ENCODE measurements at places on chromosomes 3 and 15.
A peak's percentile ranks its signal among the peaks of the same experiment; 100 is the strongest.

DNA sequence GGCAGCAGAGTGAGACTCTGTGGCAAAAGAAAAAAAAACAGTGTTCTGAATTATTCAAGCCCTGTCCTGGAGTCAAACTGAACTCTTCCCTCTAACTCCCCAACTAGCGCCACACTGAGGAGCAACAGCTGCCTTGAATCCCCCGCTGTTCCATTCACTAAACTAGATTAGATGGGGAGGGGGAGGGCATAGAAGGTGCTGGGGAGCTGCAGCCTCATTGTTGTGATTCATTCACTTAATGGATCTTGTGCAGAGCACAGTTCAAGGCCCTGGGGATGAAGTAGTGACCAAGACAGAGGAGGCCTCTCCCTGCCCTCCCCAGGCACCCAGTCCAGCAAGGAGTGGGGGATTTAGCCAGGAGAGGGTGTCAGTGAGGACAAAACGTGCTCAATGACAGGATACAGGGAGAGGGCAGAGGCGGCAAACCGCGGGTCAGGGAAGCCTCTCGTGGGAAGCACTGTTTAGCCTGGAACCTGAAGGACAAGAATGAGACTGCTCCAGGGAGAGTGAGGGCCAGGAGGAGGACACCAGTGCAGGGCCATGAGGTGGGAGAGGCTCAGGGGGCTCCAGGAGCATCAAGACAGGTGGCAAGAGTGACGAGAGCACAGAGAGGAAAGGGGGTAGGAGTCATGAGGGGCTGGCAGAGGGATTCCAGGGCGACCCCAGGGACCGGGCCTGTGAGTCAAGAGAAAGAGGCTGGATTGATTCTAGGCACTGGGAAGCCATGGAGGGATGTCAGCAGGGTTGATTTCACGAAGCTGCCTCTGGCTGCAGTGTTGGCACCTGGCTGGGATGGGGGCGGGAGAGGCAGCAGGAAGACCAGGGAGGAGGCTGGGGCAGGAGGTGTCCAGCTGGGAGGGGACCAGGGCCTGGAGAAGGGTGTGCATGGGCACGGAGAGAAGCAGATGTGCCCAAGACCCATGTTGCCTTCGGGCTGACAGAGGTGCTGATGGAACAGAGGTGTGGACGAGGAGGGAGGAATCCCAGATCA is 31.4 kb downstream of the ALS2CL start:
- no peak for DNase-seq

- no peak for DNase-seq
Observed at GRCh38 chr15:51577636-51578304, 44.8 kb downstream of the DMXL2 start.

DNA sequence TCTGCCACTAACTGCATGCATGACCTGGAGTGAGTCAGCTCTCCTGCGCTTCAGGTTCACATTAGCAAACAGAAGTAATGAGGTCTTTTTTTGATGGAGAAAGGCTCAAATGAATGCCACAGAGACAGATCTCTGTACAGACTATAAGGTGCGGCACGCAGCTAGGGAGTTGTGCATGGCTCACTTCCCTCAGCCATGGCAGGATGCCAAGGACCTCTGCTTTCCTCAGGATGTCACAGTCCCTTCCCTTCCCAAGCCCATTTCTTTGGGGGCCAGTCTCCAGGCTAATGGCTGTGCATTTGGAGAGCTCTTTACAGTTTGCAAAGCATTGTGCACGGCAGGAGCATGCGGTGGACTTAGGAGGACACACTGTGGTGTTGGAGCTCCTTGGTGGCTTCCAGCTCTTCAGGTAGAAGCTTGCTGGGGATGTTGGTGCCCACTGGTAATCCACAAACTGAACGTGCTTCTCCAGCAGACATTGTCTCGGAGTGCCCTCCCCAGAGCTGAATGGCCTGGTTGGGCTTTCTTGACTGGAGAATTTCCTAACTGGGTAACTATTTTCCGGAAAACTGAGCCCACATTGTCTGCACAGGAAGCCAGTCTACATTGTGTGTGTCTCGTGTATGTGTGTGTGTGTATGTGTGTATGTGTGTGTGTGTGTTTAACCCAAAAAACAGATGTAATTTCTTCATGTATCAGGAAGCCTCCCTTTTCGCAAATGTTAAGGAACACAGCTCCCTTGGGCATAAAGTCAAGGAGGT is 172.5 kb upstream of the TLE3 start:
- no peak for DNase-seq

- DNase-seq, result no peak
Observed at GRCh38 chr3:72960812-72961518, 35.6 kb upstream of the PPP4R2 start.

DNA sequence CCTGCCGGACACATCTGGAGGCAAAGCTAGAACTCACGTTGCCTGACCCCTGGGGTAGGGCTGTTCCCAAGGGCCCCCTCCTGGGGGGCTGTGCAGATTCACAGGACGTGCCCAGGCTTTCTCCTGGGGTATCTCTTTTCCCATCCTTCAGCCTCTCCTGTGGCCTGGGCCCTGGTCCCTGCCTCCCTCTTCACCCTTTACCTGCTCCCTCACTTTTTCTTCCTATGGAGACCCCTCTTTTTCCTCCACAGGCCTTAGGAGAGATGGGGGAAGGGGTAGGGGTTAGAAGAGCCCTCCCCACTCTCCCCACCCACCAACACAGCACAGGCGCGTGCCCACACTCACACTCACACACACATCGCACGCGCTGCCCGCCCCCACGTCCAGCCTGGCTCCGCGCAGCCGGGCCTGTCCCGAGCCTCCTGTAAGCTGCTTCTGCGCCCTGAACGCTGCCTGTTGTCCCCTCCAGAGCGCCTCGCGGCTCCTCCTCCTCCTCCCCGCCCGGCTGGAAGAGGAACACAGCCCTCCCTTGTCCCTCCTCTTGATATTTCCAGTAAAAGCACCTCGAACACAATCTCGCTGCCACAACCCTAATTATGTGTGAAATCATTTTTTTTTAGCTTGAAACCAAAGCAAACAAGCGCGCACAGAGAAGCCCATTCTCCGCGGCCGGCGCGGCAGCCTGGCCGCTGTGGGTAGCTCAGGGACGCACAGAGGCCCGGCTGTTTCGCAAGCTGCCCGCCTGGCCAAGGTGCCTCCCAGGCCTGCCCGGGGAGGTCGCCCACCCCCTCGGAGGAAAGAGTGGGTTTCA is 33.9 kb upstream of the ACAN start:
- peak; percentile 12 for DNase-seq

GRCh38 chr3:110859993-110860392 is 211.6 kb upstream of the NECTIN3 start:
- DNase-seq, result no peak

- peak; percentile 52 for DNase-seq
Observed at GRCh38 chr15:40859206-40859851, 14.7 kb downstream of the RHOV start.

- no peak for DNase-seq
Observed at GRCh38 chr3:163878396-163878795, 1199.9 kb downstream of the SI start.

- no peak for DNase-seq
Observed at GRCh38 chr15:60563539-60564404, 84.8 kb upstream of the ICE2 start.

DNA sequence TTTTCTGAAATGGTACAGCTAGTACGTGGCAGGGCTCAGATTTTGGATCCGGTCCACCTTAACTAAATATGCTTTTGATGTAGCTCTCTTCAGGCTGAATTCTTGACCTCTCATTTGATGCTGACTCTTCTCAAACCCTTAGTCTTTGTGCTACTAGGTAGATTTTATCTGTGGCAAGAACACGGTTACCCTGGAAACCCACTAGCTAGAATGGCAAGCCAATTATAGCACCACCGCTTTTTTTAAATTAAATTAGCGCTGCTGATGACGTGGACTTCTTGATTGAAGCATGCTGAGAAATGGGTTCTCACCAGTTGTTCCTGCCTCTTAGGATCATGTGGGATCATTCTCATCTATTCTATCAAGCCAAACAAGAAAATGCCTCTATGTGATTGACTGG is 421.5 kb downstream of the LPP start:
- DNase-seq, result no peak

GRCh38 chr3:110905121-110905520 is 166.5 kb upstream of the NECTIN3 start:
- no peak for DNase-seq

DNA sequence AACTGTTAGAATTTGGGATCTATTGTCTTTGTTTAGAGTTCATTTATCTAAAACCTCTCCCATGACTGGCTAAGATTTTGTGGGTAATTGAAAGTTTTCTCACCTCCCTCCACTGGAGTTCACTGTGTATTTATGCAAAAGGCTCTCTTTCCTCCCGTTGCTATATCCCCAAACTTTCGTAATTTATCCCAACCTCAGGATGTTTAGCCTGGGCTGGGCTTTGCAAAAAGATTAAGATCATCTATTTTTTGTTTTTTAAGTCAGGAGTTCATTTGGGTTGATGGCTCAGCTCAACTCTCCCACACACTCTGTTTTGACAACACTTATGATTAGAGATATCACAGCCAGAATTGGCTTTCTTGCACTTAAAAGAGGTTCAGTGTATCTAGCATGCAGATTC is 27.0 kb downstream of the SUCNR1 start:
- DNase-seq, result no peak

- DNase-seq, result peak; percentile 51
Observed at GRCh38 chr3:105613120-105613519, 246.4 kb downstream of the ALCAM start.

DNA sequence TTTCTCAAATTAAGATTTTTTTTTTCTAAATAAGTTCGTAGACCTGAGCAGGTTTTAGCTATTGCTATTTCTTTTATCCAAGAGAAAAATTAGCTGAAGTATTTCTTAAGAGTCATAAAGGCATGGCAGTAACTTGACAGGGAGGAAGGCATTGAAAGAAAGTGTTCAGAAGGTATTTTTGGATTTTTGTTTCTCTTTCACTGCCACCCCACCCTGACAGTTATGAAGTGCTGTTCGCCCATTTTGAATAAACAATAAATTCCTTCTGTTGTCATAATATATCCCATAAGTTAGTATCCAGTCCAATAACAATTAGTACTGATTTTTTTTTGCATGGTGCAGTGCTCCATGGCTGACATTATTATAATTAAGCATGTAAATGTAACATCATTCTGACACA is 363.0 kb downstream of the NR2F2 start:
- DNase-seq, result no peak

DNA sequence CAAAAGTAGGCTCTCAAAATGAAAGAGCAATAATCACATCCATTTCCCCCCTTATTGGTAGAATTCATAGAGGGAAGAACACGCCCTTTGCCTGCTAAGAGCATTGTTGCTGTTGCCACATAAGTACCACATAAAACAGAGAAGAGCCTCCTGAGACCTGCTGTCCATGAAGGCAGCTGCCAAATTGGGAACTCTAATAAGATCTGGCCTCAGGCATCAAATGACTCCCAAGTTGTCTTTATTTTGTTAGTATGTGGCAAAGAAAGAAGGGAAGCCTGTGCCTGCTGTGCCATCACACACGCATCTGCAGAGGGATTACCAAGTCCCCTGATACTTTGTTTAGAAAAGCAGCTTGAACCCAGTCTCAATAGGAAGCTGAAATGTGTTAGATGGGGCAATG is 23.9 kb downstream of the VGLL3 start:
- DNase-seq, result no peak

- DNase-seq, result no peak
Observed at GRCh38 chr3:31167666-31168065, 273.2 kb upstream of the GADL1 start.

DNA sequence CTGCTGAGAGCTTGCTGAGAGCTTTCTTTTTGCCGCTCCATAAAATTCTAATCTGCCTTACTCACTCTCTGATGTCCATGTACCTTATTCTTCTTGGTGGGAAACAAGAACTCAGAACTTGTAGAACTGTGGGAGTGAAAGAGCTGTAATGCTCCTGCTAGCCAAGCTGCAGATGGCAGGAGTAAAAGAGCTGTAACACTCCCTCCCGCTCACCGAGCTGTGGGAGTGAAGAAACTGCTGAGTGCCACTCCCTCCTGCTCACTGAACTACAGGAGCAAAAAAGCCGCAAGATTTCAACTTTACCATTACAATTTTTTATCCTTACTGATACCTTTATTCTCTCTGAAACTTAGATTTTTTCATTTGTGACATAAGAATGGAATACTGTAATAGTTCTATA is 199.1 kb downstream of the SI start:
- DNase-seq, result no peak

- DNase-seq, result no peak
Observed at GRCh38 chr3:14935592-14936345, 11.6 kb upstream of the NR2C2 start.

- no peak for DNase-seq
Observed at GRCh38 chr3:50316657-50317242, 5.8 kb downstream of the HYAL2 start.

DNA sequence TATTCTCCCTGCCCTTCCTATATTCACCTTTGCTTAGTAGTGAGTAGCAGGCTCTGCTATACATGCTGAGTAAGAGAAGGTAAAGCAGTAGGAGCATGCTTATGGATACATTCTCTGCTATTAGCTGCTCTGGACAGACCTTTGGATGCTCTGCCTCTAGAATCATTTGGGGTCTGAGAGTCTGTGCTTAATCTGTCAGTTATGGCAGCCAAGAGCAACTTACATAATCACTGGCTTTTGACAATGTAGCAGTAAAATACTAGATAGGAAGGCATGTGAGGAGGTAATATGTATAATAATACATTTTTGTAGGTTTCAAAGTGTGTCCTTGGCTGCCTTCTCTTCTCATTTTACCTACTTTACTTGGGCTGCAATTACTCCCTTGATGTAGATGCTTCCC is 277.7 kb downstream of the GAP43 start:
- no peak for DNase-seq

DNA sequence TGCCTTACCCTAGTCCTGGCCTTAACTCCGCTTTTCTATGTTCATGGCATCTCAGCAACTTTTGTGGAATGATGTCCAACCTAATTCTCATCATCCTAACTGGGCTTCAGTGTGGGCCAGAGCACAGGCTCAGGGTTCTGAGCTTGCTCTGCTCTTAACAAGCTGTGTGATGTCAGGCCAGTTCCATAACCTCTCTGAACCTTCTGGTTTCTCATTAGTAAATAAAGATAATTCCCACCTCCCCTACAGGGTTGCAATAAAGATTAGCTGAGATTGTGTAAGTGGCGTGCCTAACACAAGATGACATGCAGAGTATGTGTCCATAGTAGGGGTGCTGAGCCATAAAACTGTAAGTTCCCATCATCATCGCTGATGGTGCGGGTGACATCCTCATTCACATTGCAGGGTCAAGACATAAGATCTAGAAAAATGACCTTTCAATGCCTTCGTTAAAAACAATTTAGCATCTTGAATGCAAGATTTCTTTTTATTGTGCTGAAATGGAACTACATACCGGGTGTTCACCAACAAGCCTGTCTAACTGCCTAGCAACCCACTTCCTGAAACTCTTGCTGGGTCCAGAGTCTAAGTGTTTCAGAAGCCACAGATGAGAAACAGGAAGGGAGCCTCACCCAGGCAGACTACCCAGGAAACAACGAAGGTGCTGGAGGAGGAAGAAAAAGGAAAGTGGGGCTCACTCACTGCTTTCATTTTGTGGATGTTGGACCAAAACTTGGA is 36.2 kb downstream of the CDCP1 start:
- no peak for DNase-seq

All from fibroblast of skin of abdomen (primary cell).